ENCODE measurements at places on chromosomes 2 and 18. TPM values are rescaled to one million over a fixed set of nuclear protein-coding genes. Genes with fewer than 3 reads are reported as not detected.

The IKZF2 gene
- 5.1 TPM for total RNA-seq

The ALLC gene
- total RNA-seq: not detected

The ASAP2 gene
- total RNA-seq: 0.25 TPM

The ABHD1 gene
- 0.10 TPM for total RNA-seq

The DSEL gene
- total RNA-seq: 0.10 TPM

The PDCD1 gene
- 4.9 TPM for total RNA-seq

The EFEMP1 gene
- not detected for total RNA-seq

The DNAH6 gene
- total RNA-seq: 0.60 TPM

The CPS1 gene
- total RNA-seq: 1.4 TPM

Measured in activated CD4-positive, alpha-beta T cell treated with anti-CD3 and anti-CD28 coated beads, Interleukin-2, amount 10 ng/mL, durations not matched to agents 7 days and 5 days (primary cell).